Muscle of back (tissue), 13 donors: ENCODE measurements at places on chromosomes 7 and 10. TPM values are rescaled to one million over a fixed set of nuclear protein-coding genes. Genes with fewer than 3 reads are reported as not detected.
A peak's percentile ranks its signal among the peaks of the same experiment; 100 is the strongest.

- DNase-seq, result peak; percentile 79
Observed at GRCh38 chr7:55019191-55019690, 424 bp downstream of the EGFR start.

Gene SPDYE6
- polyA plus RNA-seq, result 3.7 TPM

GRCh38 chr7:110142939-110143526, 947.9 kb upstream of the LRRN3 start:
- DNase-seq, result no peak

Gene FAM237B
- polyA plus RNA-seq, result not detected

Gene ANKRD30A
- polyA plus RNA-seq, result not detected

DNA sequence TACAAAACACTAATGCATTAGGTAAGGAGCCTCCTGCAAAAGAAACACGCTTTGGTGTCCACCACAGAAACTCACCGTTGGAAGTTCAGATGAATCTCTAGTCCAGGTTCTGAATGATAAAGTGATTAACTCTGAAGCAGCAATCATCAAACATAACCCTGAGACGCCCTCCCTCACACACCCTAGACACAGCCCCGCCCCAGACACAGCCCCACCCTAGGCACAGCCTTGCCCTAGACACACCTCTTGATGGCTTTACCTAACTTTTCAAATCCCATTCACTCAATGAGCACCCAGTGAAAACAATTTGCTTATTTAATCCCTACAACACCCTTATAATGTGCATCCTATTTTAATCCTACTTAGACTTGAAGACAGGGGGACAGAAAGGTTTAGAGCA, 21.3 kb upstream of the TMEM254 start:
- DNase-seq, result no peak

- DNase-seq, result peak; percentile 18
Observed at GRCh38 chr7:30465811-30466180, 12.8 kb downstream of the NOD1 start.

DNA sequence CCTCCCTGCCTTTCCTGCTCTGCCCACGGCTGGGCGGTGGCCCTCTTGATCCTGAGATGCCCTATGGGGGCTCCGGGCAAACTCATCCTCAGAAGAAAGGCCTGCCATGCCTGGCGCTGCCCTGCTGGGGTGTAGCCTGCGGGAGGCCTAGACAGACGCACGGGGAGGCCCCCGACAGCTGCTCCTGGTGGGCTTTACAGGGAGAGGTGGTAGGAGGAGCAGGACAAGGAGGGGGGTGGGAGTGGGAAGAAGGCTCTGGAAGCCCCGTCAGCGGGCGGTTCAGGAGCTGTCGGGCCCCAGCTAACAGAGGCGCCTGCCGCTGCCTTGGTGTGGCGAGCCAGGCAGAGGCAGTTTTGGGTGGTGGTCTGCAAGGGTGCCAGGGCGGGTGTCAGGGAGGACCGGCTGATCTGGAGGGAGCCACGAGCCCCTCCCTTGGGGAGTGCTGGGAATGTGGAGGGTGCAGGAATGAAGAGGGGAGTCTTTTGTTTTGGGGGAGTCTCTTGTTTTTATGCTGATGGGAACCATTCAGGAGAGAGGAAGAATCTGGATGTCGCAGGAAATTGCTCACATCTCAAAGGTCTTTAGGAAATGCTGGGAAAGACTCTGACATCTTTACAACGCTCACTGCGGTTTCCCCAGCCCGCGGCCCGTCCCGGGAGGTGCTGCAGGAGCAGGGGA, 63.5 kb downstream of the CFAP46 start:
- DNase-seq, result no peak

- DNase-seq, result peak; percentile 34
Observed at GRCh38 chr7:121595758-121596696, 199.9 kb upstream of the FAM3C start.
